Cortex of kidney (tissue), 1 donor: ENCODE measurements at places on chromosomes 3 and 15.

GRCh38 chr3:36907911-36908646, 36.8 kb downstream of the TRANK1 start:
- DNase-seq, result no peak

DNA sequence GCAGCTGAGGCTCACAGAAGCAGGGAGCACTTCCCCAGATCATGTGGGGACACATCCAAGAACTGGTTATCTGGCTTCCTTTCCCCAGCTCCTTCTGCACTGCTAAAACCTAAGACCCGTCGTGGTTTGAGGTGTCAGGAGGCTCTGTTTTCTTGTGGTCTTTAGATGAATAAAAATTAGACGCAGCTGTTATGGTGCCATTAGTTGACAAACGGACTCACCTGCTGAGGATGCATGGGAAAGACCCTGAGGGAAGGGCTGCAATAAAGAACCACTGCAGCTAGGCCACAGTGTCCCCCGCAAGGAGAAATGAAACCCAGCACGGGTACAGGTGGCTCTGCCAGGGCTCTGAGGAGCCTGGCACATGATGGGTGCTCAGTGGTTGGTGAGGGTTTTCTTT, 99.4 kb downstream of the IQSEC1 start:
- no peak for DNase-seq

DNA sequence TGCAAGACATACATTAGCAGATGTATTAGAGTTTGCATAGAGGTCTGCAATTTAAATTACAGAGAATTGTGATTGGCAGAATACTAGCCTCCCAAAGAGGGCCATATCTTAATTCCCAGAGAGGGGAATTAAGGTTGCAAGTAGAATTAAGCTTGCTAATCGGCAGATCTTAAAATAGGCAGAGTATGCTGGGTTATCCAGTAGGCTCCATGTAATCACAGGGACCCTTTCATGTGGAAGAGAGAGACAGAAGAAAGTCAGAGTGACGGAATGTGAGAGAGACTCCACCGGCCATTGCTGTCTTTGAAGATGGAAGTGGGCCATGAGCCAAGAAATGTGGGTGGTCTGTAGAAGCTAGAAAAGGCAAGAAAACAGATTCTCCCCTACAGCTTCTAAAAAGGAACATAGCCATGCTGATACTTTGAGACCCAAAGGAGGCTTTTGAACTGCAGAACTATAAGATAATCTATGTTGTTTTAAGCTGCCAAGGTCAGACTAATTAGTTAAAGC, 38.8 kb downstream of the IMPG2 start:
- no peak for DNase-seq

DNA sequence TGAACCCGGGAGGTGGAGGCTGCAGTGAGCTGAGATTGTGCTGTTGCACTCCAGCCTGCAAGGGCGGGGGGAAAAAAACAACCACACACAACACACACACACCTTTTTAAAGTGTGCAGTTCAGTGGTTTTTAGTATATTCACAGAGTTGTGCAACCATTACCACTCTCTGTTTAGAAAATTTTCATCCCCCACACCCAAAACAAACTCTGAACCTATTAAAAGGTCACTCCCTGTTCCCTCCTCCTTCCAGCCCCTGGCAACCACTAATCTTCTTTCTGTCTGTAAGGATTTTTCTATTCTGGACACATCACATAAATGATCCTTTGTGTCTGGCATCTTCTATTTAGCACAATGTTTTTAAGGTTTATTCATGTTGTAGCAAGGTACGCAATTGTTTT, 159.1 kb downstream of the ATG7 start:
- DNase-seq, result no peak

DNA sequence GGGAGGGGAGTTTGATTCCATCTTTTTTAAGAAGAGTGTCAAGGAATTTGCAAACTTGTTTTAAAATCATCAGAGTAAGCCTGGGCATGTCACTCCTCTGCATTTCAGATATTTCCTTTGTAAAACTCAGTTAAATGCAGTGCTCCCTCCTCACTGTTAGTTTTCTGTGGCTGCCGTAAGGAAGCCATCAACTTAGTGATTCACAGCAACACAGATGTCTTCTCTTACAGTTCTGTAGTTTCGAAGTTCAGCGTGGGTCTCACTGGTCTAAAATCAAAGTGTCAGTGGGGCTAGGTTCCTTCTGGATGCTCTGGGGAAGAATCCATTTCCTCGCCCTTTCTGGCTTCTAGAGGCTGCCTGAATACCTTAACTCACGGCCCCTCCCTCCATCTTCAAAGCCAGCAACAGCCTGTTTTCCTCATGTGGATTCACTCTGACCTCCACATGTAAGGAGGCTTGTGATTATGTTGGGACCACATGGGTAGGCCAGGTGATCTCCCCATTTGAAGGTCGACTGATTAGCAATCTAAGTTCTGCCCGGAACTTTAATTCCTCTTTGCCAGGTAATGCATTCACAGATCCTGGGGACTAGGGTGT, 12.4 kb downstream of the ISG20 start:
- no peak for DNase-seq

DNA sequence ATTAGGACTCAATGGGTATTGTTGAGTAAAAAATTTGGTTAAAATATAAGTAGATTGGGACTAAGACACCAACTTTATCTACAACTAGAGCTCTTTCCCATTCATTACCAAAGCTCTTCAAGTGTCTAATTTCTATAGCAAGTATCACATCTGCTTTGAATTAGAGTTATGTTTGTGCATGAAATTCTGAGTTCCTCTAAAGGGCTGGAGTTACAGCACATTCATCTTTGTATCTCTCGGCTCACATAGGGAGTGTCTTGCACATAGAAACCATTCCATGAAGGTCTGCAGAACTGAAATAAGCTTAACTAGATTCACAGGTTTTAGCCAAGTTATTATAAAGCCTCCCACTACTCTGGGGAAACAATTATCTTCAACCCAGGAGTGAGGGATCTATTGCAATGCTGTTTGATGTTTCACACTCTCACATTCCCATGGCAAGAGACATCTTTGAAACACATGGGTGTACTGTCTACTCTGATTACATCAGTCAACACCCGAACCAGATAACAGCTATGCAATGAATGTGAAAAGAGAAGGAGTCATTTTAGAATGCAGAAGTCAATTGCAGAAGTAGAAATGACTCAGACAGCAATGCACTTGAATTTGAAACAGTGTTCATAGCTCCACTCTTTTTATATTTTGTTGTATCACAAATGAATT, 93.1 kb upstream of the KBTBD8 start:
- no peak for DNase-seq

DNA sequence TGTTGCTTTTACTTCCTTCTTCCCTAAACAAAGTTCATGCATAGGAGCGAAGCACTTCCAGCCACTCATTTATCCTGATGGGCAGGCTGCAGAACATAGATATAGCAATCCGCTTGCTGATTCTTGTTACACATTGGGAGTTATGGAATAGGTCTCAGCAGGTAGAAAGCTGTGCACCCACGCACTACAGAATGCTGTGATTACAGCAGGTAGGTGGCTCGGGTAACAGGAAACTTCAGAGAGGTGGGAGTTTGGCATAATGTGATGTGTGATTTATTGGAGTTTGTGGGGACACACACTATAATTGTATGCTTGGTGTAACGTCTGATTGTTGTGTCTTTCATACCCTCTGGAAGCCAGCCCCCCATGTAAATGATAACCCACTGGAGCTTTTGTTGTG, 99.2 kb upstream of the MEIS2 start:
- no peak for DNase-seq

DNA sequence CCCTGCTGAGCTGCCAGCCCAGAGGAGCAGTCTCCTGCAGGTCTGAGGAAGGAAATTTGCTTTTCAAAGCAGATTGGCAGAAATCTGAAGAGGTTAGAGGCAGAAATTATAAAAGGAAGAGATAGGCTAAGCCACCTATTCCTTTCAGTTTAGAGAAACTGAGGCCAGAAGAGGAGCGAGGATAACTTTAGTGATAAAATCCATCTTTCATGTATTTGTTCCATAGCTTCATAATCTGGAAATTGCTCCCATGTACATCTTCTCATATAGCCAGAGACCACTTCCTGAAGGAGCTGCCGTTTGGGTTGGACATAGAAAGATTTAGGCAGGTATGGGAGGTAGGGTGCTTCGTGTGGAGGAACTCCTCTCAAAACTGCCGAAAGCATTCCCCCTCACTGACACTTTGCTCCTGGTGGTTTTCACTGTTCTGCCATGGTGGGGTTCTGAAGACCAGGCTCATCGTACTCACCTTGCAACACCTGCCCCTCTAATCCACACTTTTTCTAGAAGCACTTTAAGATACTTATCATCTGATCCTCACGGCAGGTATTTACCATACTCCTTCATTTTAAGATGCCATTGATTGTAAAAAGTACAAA, 670 bp upstream of the ACAP2 start:
- DNase-seq, result no peak

GRCh38 chr15:55654561-55655031, 66.5 kb upstream of the PYGO1 start:
- no peak for DNase-seq

DNA sequence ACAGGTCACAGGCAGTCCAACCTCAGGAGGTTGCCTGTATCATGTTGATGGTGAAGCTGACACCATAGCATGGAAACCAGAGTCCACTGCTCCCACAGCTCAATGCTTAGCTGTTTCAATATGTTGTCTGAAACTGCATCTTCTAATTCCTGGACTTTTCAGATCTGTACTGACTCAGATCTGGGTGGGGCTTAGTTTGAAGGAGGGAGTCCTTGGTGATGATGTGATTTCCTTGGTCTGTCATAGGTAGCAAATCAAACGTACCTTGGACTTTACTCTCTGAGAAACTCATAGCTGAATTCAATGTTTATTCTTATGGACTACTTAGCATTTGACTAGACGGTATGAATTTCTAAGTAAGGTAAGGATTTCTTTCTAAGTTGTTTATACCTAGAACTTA, at the start of gene HHLA2:
TSS of gene HHLA2 (plus strand) at position 310 of the 400 bp plus-strand sequence. CDS start 55,266 bp downstream, outside the sequence.
- DNase-seq, result no peak

DNA sequence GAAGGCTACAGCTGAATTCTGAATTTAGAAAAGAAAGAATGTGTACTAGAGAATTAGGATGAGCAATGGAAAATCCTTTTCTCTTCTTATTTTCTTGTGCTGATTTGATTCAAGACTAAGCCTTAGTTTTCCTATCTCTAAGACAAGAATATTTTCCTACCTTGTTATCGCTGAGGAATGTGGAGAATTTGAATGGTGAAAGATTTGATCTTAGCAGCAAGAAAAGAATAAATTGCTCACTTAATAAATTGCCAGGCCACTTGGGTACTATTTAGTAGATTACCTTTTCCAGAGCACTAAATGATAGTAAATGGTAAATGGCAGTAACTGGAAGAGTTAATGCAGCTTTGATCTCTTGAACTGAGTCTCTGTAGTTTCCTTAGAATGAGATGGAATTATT, 145.7 kb upstream of the MEIS2 start:
- DNase-seq, result no peak

- no peak for DNase-seq
Observed at GRCh38 chr15:74176262-74177214, 3.0 kb downstream of the ISLR start.

GRCh38 chr3:55283441-55283925, 203.6 kb downstream of the WNT5A start:
- no peak for DNase-seq

DNA sequence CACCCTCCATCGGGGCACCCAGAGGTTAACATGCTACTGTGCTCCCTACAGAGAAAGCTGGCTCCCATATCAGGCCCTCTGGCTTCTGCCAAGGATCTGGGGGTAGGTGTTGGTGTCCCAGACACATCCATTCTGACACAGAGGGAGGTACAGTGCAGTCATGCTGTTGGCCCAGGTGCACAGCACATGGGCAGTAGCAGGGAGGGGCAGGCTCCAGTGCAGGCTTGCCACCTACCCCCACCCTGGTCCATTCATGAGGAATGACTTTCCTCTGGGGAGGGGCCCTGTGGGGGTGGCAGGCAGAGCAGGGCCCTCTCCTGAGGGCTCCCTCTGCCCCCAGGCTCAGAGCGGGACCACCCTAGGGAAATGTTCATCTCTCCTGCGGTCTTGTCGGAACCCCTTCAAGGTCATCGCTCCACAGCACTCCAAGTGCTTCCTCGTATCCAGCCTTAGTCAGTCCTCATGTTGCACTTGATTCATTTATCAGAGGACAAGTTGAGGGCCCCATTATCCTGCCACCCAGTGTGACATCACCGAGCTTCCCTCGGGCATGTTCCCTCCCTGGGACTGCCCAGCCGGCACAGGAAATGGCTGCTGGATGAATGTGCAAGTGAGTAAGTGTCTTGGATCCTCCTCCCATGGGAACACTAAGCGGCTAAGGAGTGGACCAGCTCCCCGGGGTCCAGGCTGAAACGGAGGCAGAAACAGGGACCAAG, 10.0 kb downstream of the DUSP7 start:
- DNase-seq, result no peak

- DNase-seq, result no peak
Observed at GRCh38 chr15:97525809-97526208, 434.7 kb upstream of the ARRDC4 start.
